IPS DF 6.9 (cell line): ENCODE measurements at places on chromosomes 5 and 9.

- no peak for DNase-seq
These were observed 1036.4 kb downstream of the EFNA5 start for GRCh38 chr5:106634375-106634774.

DNA sequence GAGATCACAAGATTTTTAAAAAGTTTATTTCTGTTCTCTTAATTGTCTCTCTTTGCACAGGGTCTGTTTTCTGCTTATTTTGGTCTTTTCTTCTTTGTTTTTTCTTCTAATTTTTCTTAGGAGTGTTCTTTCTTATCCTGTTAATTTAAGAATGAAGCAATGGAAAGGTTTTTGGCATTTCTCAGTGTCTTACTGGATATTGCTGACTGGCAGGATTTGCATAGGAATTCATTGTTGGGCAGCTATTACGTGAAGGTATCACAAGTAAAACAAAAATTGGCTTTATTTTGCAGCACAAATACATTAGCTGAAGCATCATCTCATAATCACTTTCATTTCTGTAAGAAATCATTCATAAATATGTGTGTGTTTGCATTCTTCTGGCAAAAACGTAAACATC is 566.9 kb upstream of the CDH6 start:
- DNase-seq, result no peak

GRCh38 chr9:4180907-4181605 is 118.8 kb downstream of the GLIS3 start:
- DNase-seq, result no peak

DNA sequence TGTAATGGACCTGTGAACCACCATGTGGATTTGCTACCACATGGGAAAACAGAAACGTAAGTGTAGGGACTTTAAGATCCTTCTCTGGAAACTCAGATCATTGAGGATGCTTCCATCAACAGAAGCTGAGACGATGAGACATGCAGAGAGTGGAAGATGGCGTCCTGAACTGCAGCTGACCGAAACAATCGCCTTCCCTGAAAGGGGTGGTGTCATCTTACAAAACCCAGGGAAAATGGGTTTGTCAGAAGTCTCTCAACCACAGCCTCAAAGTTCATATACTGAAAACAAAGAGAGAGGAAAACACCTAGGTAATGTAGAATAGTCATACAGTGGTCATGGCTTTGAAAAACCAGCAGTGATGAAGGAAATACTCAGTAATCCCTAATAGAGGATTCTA is 6.6 kb upstream of the PTPN3 start:
- DNase-seq, result no peak

GRCh38 chr5:73789851-73790281 is 163.9 kb downstream of the ARHGEF28 start:
- DNase-seq, result no peak

- DNase-seq, result no peak
These were observed 244.7 kb upstream of the TNC start for GRCh38 chr9:115362640-115363039.

GRCh38 chr5:167785106-167785505 is 506.3 kb upstream of the WWC1 start:
- no peak for DNase-seq

DNA sequence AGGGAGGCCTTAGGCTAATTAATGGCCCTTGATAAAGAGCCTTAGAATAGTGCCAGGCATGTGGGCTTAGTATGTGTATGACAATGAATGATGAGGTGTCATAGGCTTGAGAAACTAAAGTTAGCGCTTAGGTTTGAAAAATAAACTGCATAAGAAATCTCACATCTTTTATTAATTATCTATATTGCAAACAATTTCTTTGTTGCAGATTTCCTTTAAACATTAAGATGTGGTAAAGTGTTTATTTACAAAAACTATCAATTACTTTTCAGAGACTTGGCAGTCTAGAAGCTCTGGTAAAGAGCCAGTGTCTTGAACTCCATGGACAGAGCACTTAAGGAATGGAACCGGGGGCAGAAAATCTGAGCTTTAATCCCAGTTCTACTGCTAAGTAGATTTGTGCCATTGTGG is 23.1 kb downstream of the MAP1B start:
- DNase-seq, result no peak

DNA sequence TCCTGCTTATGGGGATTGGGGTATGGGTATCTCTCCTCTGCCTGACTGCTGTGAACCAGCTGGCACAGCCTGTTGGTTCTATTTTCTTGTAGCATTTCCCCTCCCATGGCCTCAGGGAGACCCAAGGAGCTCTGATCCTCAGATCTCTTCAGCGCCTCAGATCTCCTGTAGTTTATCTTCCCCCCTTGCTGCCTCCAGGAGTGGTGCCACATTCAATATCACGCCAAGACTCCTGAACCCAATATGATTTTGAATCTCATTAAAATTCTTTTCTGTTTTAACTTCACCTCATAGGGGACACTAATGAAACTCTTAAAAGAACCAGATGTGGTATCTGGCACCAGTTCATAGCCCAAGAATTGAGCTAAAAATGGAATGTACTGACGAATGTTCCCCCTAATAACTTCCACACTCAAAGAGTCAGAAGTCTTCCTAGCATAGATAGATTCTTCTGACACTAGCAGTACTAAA is 59.6 kb upstream of the LIFR start:
- no peak for DNase-seq

- no peak for DNase-seq
These were observed 31.5 kb downstream of the ZSWIM6 start for GRCh38 chr5:61363401-61364114.

DNA sequence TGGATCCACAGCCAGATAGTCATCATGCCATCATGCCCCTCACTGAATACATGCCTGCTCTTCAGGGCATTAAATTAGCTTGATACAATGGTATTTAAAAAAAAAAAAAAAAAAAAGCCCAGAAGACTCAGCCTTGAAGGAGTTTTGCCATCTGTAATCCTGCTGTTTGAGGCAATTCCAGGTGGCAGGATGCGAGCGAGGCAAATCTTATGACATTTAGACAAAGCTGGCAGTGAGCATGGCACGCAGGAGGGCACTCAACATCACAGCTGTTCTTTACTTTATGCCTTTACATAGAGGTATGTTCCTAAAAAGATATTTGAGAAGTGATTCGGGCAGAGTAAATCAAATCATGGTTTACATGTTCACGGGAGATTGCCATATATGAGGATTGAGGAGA is 692.0 kb upstream of the DMAC1 start:
- DNase-seq, result no peak

DNA sequence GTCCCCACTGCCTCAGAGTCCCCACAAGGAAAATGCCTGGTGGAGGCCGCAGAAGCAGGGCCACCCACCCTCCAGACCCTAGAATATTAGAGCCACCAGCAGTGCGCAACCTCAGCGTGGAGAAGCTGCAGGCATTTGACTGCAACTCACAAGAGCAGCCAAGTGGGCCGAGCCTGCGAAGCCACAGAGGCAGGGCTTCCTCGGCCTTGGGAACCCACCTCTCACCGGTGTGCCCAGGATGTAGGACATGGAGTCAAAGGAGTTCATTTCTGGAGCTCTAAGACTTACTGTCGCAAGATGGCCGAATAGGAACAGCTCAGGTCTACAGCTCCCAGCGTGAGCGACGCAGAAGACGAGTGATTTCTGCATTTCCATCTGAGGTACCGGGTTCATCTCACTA is 397.9 kb upstream of the PIK3R1 start:
- no peak for DNase-seq

DNA sequence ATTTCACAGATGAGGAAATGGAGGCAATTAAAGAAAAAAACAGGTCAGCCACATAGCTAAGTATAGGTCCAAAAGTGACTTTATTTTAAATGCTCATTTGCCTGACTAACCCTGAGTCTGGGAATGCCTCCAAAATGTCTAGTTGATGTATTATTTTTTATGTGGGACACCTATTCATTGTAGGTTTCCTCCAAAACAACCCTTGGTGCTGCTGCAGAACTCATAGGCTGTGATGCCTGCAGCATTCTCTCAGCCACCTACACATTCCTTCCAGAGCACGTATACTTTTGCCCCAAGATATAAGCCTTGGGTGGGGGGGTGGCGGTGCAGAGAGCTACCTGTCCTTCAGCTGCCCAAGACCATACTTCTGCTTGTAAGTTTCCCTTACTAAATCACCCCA is 77.4 kb downstream of the MSX2 start:
- no peak for DNase-seq

- no peak for DNase-seq
These were observed 56.4 kb downstream of the PFDN1 start for GRCh38 chr5:140246378-140247122.

DNA sequence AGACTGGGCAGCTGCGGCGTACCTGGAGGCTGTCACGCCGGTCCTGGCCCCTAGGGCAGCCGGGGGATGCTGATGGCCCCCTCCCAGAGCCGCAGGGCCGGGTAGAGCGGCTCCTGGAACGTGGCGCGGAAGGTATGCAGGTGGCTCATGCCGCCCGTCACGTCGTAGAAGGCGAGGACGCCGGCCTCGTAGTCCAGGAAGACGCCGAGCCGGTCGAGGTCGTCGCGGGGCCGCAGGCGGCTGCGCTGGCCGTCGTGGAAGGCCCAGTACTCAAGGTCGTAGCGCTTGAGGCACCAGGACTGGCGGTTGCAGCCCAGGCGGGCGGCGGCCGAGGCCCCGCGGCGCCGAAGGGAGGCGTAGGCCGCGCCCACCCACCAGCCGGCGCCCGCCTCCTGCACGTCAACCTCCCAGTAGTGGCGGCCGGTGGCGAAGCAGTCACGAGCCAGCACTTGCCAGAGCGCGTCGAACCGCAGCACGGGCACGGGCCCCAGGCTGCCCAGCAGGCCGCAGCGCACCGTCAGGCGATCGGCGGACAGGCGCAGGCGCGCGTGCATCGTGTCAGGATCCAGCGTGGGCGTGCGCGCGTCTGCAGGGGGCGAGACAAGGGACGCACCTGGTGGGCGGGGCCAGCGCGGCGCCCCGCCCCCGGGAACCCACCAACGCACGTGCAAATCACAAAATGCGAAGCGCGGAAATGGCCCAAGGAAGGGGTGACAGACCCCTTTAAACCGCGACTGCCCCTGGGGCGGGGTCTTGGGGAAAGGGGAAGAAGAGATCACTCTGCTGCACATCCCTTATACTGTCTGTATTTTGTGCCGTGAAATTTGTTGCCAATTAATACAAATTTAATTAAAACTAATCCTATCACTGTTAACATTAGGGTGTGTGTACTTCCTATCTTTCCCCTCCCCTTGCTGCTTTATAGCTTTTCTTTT is 31.2 kb downstream of the NANS start:
- DNase-seq, result no peak

DNA sequence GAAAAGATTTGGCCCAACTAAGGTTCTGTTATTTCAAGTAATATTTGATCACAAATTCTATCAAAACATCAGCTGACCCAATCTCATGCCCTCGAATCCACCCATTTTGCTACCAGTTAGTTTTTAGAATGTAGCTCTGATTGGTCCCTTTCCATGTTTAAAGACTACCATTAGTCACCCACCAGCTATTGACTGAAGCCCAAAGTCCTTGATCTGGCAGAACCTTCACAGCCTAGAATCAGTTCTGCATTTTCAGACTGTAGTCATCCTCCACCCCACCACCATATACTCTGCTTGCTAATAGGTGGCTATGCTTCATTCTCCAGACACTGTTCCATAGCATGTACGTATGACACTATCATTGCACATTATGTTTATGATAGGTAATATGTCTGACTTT is 182.2 kb upstream of the TARS1 start:
- DNase-seq, result no peak

DNA sequence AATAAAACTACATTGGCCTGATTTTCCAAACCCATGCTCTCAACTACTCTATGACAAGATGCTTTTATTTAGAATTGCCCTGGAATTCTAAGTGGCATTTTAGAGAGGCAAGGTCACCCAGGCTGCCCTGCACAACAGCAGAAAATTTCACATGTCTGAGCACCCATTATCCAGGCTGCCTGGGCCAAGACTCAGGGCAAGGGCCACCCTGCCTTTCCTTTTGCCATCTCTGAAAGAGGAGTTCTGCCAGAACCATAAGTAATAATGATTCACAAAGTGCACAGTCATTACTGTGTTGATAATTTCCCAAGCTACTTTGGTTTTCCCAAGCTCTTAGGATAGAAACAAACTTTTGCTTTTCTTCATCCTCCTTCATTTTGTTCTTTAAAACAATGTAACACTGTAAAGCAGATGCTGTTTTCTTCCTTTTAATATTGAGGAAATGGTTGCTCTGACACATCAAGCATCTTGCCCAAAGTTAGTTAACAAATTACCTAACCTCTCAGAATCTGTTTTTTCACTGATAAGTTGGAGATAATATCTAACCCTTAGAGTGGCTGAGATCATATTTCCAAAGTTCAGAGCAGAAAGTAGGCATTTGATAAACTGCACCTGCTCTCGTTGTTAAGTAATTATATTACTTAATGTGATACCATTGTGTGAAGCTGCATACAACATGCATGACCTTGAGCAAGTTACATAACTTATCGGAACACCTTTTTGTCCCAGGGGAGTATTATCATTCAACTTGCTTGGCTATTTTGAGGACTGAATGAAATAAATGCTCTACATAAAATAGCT is 325.6 kb downstream of the PRELID2 start:
- no peak for DNase-seq

- DNase-seq, result no peak
These were observed 8.9 kb downstream of the NR2F1-AS1 start for GRCh38 chr5:93572101-93572607.

DNA sequence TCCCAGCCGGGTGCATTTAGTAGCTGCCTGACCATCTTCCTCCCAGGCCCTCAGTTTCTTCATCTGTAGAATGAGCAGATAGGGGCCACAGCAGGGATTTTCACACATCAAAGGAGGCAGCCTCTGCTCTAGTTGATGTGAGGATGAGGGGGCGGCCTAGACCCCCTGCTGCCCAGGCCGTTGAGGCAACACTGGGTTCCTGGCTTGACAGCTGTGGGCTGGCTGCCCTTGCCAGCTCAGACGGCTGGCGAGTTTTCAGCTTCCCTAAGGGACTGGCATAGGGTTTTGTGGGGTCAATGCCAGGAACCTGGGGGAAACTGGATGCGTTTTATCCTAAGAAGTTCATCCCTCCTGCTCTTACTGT is 49.6 kb downstream of the NDST1 start:
- no peak for DNase-seq

- DNase-seq, result no peak
These were observed 59.7 kb downstream of the ZNF618 start for GRCh38 chr9:113935677-113936380.

- DNase-seq, result no peak
These were observed 56.4 kb downstream of the NSD1 start for GRCh38 chr5:177189965-177190364.

DNA sequence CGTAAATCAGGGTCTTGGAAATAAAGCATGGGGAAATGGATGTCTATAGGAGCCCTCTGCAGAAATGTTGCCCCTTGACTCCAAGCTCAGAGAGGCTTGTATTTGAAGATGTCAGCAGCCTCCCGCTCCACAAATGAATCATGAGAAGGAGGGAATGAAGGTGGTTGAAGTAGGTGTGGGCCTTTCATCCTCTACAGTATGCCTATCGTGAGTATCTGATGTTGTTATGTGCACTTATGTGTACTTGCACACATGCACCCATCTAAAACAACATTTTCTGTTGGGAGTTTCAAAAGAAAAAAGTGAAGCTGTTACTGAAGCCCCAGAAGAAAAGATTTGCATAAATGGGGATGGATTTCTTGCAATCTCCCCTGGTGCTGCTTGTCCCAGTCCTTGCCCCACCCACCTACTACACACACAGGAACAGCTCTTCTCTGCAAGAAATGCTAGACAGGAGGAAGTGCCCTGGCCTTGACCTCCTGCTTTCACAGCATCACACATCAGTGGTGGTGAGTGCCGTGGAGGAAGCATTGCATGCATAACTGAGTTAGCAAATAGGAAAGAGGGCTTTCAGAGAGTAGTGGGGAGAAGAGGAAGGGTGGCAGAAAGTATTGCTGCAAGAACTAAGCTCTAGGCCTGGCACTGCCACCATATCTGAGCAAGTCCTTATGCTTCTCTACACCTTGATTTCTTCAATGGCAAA is 156.1 kb downstream of the SNX18 start:
- DNase-seq, result no peak
